ENCODE measurements at places on chromosomes 12 and 14. TPM values are rescaled to one million over a fixed set of nuclear protein-coding genes. Genes with fewer than 3 reads are reported as not detected.

DNA sequence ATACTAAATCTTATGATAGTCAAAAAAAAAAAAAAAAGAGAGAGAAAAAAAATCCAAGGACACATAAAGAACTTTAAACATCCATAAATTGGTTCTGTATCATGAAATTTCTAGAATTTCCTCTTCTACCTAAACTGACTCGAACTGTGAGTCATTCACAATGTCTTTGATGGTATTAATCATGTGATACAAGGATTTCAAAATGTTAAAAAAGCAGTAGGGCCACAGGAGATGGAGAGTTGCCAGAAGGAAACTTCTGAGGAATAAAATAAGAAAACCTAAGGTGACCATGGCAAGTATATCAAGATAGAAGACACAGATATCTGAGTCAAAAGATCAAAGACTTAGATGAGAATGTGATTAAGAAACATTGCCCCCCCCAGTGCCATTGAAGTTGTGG is 1320.9 kb upstream of the FLRT2 start:
- no peak for DNase-seq

DNA sequence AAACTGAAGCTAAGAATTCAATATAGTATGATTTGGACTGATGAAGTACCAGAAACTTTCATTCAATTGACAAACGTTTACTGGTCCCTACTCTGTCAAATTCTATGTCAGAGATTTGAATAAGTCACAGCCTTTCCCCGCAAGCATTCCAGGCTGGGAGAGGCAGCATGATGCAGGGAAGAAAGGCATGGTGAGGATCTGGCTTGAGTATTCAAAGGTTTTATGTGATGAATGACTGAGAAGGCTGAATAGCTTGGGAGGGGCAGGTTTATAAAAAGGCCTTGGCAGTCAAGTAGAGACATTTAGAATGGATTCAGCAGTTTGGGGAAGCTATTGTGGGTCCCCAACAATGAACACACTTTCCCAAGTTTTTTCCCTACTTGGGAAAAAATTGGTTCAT is 431.8 kb downstream of the DPF3 start:
- no peak for DNase-seq

Gene CD163
- total RNA-seq = 72.5 TPM

- DNase-seq = no peak
Observed at GRCh38 chr14:36604757-36605505, 22.5 kb upstream of the NKX2-8 start.

GRCh38 chr14:93266127-93266526 is 59.1 kb downstream of the UBR7 start:
- DNase-seq = no peak
